Transverse colon (tissue), 4 donors: ENCODE measurements at places on chromosomes 16 and 17.

DNA sequence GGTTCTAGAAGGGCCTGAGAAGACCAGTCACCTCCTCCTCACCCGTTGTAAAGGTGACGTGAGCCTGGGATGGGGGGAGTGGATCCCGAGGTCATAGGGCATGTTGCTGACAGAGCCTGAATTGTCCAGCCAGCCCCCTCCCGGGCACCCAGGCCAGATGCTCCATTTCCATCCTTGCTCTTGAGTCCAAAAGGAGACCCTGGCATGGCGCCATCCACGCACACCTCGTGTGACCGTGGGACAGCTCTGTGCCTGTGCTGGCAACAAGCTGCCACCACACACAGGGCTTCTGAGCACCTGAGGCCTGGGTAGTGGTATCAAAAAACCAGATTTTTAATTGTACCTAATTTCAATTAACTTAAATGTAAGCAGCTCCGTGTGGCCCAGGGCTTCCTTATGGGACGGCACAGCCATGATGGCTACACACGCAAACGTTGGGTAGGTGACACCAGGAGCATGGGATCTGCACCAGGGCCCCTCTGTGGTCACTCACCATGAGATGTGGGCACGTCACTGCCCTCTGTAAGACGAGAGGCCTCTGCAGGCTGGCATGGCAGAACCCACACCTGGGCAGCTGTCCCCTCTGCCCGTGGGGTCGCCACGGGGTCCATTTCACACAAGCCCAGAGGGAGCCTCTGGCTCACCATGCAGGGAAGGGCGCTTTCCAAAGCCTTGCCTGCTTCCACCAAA, 37.6 kb upstream of the ZNF469 start:
- no peak for DNase-seq

DNA sequence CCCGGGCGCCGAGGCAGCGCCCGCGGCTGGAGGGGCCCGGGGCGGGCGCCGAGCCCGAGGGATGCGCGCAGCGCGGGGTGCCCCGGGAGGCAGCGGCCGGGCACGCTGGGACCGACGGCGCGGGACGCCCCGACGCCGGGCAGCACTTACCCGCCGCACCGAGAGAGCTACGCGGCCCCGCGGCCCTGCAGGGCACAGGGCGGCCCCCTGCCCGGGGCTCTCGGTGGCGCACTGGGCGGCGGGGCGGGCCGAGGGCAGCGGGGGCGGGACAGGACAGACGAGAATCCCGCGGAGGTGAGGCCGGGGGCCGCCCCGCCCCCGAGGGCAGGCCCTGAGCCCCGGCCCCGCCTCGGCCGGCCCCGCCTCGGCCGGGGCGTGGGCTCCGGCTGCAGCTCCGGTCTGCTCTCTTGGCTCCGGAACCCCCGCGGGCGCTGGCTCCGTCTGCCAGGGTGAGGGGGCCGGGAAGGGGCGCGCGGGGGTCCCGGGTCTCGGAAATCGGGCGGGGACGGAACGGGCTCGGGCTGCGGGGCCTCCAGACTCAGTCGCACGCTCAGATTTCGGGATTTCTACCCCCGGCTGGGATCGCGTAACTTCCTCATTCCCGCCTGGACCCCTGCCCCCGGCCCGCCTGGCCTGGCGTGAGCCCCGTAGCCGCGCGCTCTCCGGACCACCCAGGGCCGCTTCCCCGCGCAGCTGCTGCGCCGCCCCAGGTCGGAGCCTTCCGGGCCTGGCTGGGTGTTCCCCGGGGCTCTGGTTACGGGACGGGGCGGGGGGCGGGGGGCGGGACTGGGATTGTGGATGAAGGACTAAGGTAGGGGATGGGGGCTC, at the start of gene PLD2:
TSS of gene PLD2 (plus strand) at position 376 of the 828 bp plus-strand sequence. CDS start 621 bp downstream, outside the sequence.
- peak; percentile 91 for DNase-seq

DNA sequence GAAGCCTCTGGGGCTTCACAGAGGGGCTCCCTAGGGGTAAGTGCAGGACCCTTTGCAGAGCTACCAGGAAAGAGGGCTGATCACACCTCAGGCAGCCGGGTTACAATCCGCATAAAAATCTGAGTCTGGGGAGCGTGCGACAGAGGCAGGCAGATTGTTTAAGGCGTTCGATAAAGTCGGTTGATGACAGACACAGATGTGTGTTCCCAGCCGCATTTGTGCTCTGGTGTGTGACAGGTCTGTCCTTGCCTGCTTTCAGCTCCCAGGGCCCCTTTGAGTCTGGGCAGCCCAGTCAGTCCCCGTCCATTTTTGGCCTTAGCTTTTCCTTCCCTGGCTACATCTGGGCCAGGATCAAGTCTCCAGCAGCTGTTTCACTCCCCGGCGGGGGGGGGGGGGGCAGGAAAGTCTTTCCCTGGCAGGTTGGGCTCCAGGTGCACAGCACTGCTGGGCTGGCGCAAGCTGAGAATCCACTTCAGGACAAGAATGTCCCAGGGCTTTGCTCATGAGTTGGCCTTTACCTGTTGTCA, 1.3 kb upstream of the ZACN start:
- no peak for DNase-seq

DNA sequence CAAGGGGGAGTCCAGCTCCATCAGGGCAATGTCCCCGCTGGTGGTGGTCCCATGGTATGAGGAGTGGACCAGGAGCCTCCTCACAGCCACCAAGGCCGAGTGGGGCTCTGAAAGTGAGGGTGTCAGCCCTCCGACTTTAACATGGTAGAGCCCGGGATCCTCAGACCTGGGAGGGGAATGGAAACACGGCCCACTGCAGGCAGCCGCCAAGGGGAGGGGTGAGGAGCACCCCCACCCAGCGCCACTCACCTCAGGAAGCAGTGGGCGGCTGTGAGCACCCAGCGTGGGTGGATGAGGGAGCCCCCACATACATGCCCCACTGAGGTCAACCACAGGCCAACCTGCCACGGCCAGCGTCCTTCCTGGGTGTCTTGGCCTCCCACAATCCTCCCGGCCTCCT, 10.8 kb downstream of the ZG16B start:
- no peak for DNase-seq

DNA sequence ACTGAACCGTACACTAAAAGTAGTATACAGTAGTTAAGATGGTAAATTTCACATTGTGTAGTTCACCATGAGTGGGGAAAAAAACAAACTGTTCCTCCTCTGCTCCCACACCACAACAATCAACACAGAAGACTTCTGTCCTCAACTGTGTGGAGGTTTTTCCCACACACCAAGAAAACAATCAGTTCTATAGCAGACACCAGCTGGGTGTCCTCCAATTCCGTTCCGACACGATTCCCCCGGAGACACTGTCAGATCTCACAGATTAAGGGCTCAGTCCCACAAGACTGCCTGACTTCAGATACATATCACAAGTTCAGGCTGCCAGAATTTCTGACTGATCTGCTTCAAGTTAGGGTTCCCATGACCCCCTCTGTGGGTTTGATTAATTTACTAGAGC, 31.8 kb downstream of the BBS2 start:
- DNase-seq: no peak

GRCh38 chr16:66996324-66996982, 8.1 kb downstream of the CES4A start:
- DNase-seq: no peak

DNA sequence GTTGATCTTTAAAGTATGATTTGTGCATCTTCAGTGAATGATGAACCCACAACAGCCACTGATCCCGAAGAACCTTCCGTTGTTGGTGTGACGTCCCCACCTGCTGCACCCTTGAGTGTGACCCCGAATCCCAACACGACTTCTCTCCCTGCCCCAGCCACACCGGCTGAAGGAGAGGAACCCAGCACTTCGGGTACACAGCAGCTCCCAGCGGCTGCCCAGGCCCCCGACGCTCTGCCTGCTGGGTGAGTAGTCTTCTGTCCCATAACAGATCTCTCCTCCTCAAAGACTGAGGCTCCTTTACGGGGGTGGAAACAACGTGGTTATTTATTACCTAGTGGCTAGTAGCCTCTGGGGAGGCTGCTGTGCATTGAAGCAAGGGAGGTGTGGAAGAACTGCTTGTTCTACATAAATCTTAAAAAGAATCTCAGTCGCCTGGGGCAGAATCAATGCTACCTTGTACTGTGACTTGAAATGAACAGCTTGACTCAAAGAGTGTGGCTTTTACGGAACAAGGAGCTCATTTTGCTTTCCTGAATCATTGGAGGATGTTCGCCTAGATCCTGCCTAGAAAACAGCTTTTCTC, 63.0 kb upstream of the CLEC18A start:
- no peak for DNase-seq

- no peak for DNase-seq
Observed at GRCh38 chr17:1882836-1883235, 53.0 kb downstream of the RPA1 start.

GRCh38 chr17:73393381-73393780, 81.6 kb upstream of the CDC42EP4 start:
- DNase-seq: no peak

DNA sequence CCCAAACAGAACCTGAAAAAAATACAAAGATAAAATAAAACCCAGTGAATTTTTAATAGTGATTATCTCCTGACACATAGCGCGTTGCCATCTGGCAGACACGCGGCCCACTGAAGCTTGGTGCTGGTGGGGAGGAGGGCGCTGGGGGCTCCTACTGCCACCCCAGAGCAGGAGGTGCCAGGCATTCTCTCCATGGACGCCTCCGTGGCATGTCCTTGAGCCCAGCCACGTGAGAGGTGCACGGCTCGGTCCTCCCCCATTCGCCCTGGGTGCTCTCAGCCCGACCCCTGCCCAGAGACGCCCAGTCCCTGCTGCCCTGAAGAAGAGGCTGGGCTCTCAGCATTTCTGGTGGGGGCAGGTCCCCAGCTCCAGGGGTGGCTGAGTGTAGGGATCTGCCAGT, 142.2 kb upstream of the GSE1 start:
- no peak for DNase-seq

DNA sequence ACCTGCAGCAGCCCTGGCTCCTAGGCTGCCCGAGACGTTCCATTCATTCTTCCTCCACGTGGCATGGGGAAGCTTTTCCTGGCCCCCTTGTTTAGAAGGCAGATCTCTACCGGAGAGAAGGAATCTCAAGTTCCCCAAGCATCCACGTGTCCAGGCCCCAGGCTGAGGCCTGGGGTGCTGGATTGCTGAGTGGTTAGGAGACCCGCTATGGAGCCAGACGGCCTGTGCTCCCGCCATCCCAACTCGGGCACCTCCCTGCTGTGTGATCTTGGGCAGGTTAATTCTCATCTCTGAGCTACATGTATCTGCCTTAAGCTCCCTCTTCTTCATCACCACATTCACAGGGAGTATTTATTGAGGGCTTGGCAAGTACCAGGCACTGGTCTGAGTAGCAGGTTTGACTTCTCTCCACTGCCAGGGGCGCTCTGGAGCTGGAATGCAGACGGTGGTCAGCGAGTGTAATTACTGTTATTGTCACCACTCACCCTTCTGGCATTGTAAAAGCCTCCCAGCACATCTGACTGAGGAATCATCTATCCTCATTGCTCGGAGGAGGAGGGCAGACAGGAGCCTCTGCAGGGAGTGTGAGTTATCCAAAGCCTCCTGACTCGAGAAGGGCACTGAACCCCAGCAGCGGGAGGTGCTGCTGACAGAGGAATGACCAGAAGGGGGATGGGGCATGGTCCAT, 1.1 kb upstream of the ADGRG1 start:
- DNase-seq: no peak

- DNase-seq: no peak
Observed at GRCh38 chr17:43952351-43952723, 1.4 kb downstream of the PYY start.

DNA sequence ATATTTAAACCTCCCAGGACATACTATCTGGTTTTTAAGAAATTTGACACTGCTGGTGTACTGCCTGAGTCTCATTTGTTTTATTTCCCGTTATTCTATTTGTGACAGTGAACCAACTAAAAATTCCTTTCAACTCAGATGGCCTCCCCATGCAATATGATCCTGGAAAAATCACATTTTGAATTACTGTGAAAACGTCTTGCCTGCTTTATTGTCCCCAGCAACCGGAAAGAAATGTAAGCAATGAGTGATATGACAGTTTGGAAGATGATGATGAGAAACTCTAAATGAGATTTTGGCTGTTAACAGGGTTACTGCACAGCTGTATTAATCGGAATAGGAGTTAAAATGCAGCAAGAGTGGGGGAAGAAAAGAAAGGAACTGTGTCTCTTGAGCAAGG, 590.7 kb upstream of the CDH5 start:
- no peak for DNase-seq

DNA sequence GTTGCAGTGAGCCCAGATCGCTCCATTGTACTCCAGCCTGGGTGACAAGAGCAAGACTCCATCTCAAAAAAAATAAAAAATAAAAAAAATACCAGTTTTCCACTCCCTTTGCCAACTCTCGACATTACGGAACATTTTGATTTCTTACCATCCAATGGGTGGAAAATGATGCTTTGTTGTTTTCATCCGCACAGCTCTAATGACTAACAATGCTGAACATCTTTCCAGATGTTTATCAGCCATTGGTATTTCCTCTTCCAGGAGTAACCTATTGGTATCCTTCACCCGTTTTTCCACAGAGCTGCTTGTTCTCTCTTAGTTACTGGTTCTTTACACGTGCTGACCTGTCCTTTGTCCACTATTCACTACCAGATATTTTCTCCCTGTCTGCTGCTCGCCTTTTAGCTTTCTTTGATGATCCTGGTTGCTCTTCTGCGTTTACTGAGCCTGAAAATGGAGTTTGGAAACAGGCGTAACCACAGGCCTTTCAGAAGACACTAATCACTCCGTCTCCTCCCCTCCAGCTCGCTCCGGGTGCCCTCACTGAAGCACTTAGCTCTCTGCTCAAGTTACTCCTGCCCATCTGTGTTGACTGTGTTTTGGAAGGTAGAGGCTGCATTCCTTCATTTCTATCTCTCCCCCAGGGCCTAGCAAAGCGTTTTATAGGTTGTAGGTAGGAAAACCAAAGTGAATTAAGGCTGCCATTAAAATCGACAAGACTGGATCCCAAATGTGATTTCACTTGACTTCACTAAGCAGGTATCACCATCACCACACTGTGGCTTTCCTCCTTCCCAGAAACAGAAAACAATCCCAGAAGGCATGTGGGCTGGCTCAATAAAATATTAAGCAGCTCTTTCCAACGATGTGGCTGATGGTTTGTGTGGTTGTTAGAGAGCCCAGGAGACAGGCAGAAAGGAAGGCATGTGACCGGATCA, 8.9 kb downstream of the SHPK start:
- DNase-seq: no peak

DNA sequence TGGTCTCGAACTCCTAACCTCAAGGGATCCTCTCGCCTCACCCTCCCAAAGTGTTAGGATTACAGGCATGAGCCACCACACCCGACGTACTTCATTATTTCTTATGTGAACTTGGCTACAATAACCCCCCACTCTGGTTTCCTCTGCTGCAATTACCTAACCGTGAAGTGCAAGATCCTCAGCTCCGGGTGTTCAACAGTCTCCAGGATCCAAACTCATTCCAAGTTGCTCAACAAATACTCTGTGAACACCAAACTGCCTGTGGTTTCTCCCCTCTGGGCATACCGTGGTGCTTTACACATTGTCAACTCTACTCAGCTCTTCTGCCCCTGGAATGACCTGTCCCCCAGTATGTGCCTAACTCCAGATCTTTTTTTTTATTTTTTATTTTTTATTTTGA, 6.8 kb upstream of the SULT1A1 start:
- no peak for DNase-seq
